ENCODE measurements at places on chromosomes 2 and 18.

GRCh38 chr2:21356857-21357255, 233.1 kb downstream of the TDRD15 start:
- DNase-seq, result no peak

DNA sequence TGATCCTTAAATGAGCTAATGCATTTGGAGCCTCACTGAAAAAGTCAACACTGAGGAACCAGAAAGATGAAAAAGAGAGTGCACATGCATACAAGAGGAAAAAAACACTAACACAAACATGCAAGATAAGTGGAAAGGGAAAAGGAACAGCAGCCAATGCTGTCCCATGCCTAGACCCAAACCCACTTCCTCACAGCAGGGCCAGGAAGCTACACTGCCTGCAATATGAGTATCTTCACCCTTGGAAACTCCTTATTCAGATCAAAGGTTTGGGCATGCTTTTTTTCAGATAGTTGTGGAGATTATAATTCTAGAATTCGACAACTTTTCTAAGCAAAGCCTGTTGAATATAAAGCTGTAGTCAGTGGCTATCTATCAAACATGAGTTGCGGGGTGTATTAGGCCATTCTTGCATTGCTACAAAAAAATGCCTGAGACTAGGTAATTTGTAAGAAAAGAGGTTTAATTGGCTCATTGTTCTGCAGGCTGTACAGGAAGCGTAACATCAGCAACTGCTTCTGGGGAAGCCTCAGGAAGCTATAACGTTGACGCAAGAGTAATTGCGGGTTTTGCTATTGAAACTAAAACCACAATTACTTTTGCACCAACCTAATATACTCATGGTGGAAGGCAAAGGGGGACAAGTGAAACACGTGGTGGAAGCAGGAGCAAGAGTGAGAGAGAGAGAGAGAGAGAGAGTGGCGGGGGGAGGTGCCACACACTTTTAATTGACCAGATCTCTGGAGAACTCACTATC, 138.2 kb downstream of the MBD2 start:
- no peak for DNase-seq

- peak; percentile 67 for DNase-seq
Observed at GRCh38 chr2:176454893-176455815, 185.9 kb downstream of the MTX2 start.

GRCh38 chr2:25177211-25177611, 8.8 kb upstream of the POMC start:
- no peak for DNase-seq

DNA sequence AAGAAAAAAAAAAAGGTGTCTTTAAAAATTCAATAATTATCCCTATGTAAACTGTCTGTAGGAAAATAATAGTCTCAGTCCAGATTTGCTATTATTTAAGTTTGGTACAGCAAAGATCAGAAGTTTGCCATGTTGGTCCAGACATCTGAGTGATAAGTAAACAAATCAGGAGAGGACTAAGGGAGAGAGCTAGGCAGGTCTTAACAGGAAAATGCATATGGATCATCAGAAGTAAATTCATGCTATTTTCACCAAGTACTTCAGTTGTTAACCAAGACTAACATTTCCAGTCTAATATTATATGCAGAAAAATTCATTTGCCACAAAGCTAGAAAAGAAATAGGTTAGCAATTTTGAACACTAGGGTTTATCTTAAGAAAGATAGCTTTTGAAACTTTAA, 95.0 kb upstream of the STK17B start:
- no peak for DNase-seq

GRCh38 chr2:75432761-75433361, 127.9 kb downstream of the EVA1A start:
- DNase-seq, result no peak

GRCh38 chr2:235610696-235611257, 116.9 kb downstream of the AGAP1 start:
- no peak for DNase-seq

DNA sequence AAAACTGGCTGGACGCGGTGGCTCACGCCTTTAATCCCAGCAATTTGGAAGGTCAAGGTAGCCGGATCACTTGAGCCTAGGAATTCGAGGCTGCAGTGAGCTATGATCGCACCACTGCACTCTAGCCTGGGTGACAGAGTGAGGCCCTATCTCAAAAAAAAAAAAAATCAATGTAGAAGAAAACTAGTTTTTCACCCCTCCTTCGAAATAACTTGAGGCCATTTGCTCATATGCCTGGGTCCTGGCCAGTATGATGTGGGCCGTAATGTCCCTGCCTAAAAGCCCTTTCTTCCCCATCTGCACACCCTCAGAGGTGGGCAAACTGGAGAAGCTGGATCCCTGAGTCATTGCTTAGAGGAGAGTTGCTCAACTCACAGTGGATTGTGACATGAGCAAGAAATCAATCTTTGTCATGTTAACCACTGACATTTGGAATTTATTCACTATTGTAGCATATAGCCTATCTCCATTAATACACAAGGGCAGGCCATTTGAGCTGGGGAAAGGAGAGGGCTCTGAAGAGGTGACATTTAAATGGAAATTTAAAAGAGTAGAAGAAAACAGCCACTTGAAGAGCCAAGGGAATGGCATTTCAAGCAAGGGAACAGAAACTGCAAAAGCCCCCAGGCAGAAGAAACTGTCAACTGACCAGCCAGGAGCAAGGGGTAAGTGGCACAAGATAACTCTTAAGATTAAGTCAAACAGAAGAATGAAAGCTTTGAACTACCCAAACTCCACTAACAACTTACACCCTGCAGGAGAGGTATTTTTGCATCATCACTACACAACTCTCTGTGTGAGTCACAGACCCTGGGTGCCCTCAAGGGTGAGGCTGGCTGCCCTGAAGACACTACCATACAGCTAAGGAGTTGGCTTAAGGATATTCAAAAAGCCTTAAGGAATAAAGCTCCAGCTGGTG, 7.6 kb upstream of the METTL21A start:
- DNase-seq, result no peak

DNA sequence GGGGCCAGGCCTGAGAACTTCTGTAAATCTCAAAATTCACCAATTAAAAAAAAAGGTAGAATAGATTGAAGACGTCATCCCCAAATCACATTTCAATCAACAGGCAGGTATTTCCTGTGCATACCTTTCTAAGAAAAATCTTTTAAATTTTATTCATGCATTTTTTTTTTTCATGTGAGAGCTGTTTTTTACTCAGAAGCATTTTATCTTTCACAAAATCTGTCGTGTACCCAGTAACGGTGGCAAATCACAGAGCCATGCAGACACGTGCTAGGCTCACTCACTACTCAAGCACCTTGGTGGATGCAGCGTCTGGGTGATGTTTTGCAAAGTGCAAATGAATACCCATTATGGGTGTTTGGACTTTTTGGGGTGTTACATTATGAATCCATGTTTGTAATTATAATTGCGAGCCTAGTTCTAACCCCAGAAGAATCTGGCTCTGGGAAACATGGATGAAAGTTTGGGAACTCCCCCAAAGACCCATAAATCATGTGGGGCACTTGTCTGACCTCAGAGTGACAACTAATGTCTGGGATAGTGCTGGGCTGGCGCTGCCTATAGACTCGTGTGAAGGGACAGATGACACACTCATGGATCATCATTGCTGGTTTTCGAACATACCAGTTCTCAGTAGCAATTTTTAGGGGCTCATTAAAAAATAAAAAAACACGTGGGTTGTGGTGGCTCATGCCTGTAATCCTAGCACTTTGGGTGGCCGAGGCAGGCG, 335.2 kb downstream of the LPIN1 start:
- no peak for DNase-seq

DNA sequence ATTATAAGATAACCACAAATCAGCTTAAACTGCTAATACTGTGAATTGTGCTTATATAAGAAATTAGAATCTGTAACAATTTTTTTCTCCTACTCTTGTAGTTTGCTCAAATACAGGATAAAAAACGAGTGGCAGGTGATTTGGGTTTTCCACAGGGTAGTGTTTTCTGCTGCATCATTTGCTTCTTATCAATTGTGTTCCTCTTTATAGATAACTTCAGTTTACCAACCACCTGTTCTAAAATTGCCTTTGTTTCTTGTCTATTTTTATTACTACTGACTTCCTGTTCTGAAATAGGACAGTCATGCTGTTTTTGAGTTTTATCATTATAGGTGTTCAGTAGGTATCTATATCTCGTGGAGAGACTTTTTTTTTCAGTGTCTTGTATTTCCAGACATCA, 56.9 kb downstream of the MFSD6 start:
- DNase-seq, result no peak

DNA sequence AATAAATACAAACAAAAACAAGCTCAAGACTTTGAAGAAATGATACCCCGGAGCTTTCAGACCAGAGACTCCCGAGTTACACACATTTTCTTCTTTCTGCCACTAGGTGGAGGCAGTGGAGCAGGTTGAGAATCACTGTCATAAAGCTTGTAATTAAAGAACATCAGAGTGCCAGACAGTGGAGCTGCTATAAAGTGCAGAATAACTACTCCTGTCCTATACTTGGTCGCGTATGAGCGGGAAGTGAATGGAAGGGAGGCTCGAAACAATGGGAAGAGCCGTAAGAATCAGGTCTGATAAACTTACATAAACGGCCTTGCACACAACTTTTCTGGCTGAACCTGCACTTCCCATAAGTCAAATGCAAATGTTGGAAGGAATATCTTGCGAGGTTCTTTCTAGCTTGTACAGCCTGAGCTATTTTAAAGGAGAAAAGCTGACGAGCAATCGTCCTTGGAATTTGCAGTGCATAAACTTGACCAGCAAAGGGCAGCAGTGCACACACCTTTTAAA, 189.0 kb downstream of the RPIA start:
- DNase-seq, result peak; percentile 75

GRCh38 chr2:96437512-96437911, 67.6 kb downstream of the NEURL3 start:
- no peak for DNase-seq

- no peak for DNase-seq
Observed at GRCh38 chr2:101435001-101435862, 39.7 kb downstream of the RFX8 start.

DNA sequence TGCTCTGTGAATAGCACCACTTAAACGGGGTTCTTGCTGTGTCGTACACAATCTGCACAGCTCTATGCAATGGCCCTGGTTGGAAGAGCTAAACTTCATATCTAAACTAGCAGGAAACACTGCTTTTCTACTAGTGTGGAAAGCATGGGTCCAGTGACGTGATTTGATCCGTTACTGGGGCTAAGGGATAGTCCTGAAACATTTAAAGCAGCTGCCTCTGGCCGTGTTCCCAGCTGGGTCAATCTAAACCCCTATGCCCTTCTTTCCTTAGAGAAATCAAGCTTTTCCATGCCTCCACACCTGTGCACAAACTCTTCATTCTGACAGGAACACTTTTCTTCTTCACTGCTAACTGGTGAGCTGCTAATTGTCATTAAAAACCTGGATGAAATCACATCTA, 5.4 kb upstream of the IGFBP5 start:
- DNase-seq, result no peak

DNA sequence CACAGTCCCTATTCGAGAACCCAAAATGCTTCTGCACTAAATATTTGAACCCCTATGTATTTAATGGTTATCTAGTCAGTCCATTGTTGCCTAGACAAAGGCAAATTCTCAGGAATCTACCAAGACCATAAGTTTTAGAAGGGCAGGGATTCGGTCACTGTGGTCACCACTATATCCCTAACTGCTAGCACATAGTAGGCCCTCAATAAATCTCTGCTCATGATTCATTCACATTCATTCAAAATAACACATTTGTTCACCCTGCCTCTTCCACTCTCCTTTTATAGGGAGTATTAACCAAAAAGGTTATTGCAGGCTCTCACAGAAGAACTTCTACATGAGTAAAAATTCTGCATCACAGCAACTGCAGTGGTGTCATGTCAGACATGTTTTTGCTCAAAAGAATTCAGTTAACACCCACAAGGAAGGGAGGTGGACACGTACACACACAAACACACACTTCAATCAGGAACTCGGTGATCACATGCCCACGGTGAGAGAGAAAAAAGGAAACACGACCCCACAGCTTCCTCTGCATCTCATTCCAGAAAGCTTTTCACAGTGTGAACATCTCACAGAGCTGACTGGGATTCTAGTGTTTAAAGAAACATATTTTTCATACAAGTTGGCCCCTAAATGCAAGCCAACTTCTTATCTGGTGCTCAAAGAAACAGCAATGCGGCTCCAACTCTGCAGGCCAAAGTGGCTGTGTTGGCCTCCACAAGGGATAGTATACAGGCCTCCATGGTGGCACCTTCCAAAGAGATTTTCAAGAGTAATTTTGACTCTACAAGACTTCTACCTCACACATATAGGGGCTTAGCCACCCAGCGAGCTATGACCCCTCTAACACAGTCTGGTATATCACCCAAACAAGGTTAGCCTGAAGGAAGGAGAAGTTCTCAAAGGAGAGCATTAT, 98.0 kb downstream of the ANKRD44 start:
- no peak for DNase-seq

DNA sequence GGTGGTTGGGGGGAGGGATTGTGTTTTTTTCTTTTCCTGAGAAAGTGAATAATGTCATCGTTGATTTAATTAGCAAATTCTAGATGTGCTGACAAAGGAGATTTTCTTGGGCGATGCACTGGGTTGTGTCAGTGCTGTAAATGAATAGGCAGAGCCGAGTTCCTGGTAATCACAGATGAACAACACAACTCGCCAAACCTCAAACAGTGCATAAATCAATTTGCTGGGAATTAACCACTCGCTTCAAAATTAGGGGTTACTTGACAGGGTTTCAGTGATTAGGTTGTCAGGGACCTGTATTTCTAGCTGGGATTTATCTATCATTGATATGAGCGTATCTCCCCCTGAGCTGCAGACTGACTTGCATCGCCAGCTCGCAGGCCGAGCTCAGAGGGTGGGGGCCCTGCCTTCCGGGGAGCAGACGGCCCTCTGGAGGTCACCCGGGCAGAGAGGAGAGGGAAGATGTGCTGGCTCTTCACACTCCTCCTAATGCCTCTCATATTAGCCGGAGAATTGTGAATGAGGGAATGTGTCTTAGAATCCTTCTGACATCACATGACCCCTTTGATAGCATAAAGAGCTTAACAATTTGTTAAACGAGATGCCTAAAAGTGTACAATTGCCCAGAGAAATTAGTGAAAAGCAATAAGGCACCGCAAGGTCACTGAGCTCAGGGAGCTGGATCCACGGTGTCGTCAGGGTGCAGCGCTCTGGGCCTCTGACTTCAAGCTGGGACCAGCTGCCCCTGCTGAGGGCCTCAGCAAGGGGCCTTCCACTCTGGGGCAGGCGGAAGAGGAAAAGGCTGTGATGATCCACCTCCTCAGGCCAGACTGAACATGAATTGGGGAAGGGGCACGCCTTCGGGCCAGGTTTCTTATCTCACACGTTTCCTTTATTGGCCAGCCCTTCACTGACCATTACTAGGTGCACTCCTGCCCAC, 48.9 kb downstream of the SMIM21 start:
- no peak for DNase-seq

GRCh38 chr2:138534791-138535190, 33.2 kb downstream of the SPOPL start:
- no peak for DNase-seq

DNA sequence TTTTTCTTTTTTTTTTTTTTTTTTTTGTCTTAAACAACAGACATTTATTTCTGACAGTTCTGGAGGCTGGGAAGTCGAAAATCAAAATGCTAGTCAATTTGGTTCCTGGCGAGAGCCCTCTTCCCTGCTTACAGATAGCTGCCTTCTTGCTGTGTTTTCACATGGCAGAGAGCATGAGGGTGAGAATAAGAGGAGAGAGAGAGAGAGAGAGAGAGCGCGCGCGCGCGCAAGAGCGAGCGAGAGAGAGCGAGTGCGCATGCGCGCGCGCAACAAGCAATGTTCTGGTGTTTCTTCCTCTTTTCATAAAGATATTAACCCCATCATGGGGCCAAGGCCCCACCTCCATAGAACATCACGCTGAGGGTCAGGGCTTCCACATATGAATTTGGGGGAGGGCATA, 20.9 kb downstream of the MTCL1 start:
- no peak for DNase-seq

- no peak for DNase-seq
Observed at GRCh38 chr2:17441055-17441771, 77.0 kb downstream of the RAD51AP2 start.

All from hippocampal formation (tissue), 2 donors.